Epithelial cell of prostate (primary cell): ENCODE measurements at places on chromosomes 3 and 15.

GRCh38 chr3:132464066-132464465 is 46.8 kb downstream of the DNAJC13 start:
- DNase-seq = no peak

- DNase-seq = no peak
Measured at GRCh38 chr15:75163150-75163564, 38.5 kb upstream of the C15orf39 start.

DNA sequence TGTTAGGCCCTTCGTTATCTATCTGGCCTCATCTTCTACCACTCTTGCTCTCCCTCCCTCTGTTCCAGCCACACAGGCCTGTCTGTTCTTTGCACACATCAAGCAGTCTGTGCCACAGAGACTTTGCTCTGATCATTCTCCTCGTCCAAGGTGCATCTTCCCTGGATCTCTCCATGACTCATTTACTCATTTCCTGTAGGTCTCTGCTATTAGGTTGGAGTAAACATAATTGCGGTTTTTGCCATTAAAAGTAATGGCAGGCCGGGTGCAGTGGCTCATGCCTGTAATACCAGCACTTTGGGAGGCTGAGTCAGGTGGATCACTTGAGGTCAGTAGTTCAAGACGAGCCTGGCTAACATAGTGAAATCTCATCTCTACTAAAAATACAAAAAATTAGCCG is 9.5 kb upstream of the C3orf49 start:
- DNase-seq = peak; percentile 14

DNA sequence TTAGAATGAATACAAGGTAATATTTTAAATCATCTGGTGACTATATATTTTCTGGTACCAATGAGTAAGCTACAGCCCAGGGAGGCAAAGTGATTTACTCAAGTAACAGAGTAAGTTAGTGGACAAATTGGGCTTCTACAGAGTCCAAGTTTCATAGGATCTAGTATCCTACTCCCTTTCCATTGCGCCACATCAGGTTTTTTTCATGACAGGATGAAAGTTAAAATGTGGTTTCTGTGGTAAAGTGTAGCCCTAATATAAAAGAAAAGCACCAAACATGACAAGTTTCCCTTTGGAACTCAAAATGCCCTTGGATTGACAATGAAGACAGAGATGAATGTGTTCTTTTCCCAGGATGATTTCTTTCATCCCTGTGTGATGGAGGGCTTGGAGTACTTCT is 350.8 kb upstream of the ZNF385D start:
- DNase-seq = no peak
